Cardiac atrium fibroblast (primary cell): ENCODE measurements at places on chromosomes 6 and 20. TPM values are rescaled to one million over a fixed set of nuclear protein-coding genes. Genes with fewer than 3 reads are reported as not detected.

SSTR4 gene
- total RNA-seq = not detected in 2 replicates

SMLR1 gene
- total RNA-seq = not detected in 2 replicates

MEI4 gene
- total RNA-seq = not detected in 2 replicates

SNRPB2 gene
- 60.8 and 63.2 TPM in 2 replicates for total RNA-seq

SLC52A3 gene
- total RNA-seq = not detected in 2 replicates

MICB gene
- 7.2 and 7.9 TPM in 2 replicates for total RNA-seq

OPN5 gene
- total RNA-seq = not detected in 2 replicates

PRL gene
- total RNA-seq = not detected in 2 replicates

HTR1E gene
- not detected in 2 replicates for total RNA-seq

PAX1 gene
- total RNA-seq = not detected in 2 replicates

CYB5R4 gene
- total RNA-seq = 4.4 and 10.7 TPM in 2 replicates

SMPDL3A gene
- 7.4 and 7.8 TPM in 2 replicates for total RNA-seq

ELOVL4 gene
- 4.5 and 6.5 TPM in 2 replicates for total RNA-seq

HLA-G gene
- total RNA-seq = not detected in 2 replicates

BPIFA1 gene
- not detected in 2 replicates for total RNA-seq

AVP gene
- not detected in 2 replicates for total RNA-seq

FABP7 gene
- total RNA-seq = not detected in 2 replicates

KIAA1755 gene
- under 0.01 and 0.32 TPM in 2 replicates for total RNA-seq

RIPPLY2 gene
- not detected in 2 replicates for total RNA-seq

SIRPD gene
- total RNA-seq = not detected in 2 replicates

ZC2HC1B gene
- not detected in 2 replicates for total RNA-seq

LRRC1 gene
- 2.7 and 3.2 TPM in 2 replicates for total RNA-seq

UBD gene
- not detected in 2 replicates for total RNA-seq

ERVFRD-1 gene
- not detected in 2 replicates for total RNA-seq

LTB gene
- not detected in 2 replicates for total RNA-seq

HTR1B gene
- 0.49 and 1.4 TPM in 2 replicates for total RNA-seq

LY6G5B gene
- 1.1 and 1.5 TPM in 2 replicates for total RNA-seq

CDS2 gene
- 9.7 and 17.8 TPM in 2 replicates for total RNA-seq

TREML4 gene
- total RNA-seq = not detected in 2 replicates

THBS2 gene
- 586 and 600 TPM in 2 replicates for total RNA-seq

NMBR gene
- total RNA-seq = not detected in 2 replicates

CCDC28A gene
- 10.8 and 13.8 TPM in 2 replicates for total RNA-seq

PLN gene
- not detected in 2 replicates for total RNA-seq

EBF4 gene
- 0.49 and 1.4 TPM in 2 replicates for total RNA-seq

EPPIN gene
- not detected in 2 replicates for total RNA-seq

ATP9A gene
- 7.8 and 8.1 TPM in 2 replicates for total RNA-seq

SEL1L2 gene
- not detected in 2 replicates for total RNA-seq

NSFL1C gene
- 26.1 and 28.0 TPM in 2 replicates for total RNA-seq

POU5F1 gene
- total RNA-seq = not detected in 2 replicates

RAET1L gene
- not detected in 2 replicates for total RNA-seq

EYS gene
- total RNA-seq = not detected in 2 replicates

SLC44A4 gene
- total RNA-seq = not detected in 2 replicates
